ENCODE measurements at places on chromosomes 6 and 20.

DNA sequence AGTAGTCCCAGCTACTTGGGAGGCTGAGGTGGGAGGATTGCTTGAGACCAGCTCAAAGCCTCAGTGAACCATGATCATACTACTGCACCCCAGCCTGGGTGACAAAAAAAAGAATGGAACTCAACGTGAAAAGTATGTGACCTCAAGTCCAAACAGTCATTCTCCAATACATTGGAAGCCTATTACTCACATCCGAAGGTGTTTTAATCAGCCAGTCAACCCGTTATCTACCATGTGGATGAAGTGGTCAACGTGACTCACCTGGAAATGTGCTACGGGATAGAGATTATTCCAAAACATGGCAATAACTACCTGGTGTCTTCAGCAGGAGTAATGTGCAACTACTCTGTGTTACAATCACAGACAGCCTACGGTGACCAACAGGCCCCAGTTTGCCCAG is 85.8 kb upstream of the TOP1 start:
- DNase-seq, result no peak

DNA sequence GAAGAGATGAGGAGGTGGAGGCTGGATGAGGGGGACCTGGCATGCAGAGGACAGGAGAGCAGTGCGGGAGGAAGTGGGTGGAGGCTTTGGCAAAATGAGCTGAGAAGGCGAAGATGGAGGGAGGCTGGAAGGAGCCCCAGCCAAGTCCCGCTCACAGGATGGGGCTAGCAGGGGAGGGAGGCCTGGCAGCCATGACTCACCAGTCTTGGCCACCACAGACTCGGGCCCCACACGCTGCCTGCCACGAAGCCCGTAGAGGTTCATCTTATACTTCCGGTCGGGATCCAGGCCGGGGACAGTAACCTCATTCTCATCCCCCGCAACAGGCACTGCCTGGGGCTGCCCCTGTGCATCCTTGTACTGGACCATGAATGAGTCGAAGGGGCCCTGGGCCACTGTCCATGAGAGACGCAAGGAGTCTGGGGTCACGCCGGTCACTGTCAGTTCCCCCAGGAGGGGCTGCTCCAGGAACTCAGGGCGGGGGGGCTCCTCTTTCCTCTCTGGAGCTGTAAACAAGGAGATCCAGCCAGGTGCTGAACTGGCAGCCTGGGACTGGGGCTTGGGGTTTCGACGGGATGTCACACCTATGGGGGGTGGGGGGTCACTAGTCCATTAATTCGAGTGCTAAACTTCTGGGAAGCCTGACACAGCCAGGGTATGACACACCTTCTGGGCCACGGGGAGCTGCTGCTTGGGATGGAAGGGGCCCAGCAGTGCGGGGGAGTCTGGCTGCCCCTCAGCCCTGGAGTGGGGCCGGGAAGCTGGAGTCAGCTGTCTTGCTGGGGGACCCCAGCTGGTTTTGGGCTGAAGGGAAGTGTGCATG is 27.8 kb downstream of the TNXB start:
- peak; percentile 83 for DNase-seq

GRCh38 chr6:34189806-34190503 is 44.1 kb upstream of the GRM4 start:
- DNase-seq, result peak; percentile 93

GRCh38 chr6:116019428-116019827 is 41.3 kb downstream of the FRK start:
- DNase-seq, result no peak

DNA sequence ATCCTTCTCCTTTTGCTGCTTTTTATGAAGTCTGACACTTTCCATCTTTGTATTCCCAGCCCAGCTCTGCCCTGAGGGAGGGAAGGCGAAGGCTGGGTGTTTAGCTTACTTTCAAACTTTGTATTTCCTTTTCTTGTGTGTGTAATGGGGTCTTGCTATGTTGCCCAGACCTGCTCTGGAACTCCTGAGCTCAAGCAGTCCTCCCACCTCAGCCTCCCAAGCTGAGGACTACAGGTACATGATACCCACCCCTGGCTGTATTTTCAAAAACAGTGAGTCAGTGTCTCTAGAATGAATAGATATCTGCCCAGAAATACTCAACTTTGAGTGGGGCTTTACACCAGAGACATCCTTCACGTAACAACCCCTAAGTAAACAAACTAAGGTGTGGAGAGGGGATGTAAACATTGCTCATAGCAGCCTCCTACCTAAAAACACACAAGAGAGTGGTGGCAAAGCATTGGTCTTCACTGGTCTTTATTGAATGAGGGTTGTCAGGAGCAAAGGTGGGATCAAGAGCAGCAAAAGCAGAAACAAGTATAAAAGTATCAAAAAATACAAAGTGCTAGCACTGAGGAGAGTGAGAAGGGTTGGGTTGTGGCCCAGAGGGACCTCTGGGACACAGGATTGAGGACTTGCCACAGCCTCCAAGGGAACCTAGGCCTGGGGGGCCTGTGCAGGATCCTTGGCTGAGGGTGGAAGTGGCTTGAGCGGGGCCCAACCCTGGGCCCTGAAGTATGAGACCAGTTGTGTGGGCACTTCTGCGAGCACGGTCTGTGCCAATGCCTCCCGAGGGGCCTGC is 10.2 kb downstream of the SPAG4 start:
- no peak for DNase-seq

DNA sequence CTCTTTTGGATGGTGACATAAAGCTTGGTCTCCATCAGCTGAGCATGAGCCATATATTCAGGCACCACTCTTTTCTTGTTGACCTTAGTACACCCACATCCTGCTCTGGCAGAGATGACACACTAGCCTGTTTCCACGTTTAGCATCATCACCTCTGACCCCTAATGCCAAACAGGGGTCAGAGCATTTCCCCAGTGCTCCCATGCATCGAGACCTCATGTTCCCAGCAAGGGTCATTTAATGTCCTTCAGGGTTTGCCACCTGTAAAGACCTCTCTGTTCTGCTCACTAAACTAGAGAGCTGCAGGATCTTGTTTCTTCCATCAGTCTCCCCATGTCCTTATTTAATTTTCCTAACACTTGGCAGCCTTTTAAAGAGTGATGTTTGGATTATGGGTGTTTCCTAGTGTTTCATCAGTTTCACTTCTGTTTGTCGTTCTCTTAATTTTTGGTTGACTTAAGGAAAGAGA is 97.5 kb downstream of the AIG1 start:
- peak; percentile 59 for DNase-seq

- DNase-seq, result no peak
Observed at GRCh38 chr20:24643731-24644626, 174.6 kb downstream of the SYNDIG1 start.

- no peak for DNase-seq
Observed at GRCh38 chr6:167523426-167523825, 198.5 kb downstream of the TTLL2 start.

- peak; percentile 65 for DNase-seq
Observed at GRCh38 chr6:31114970-31115849, 610 bp downstream of the PSORS1C1 start.

GRCh38 chr6:39568896-39569295 is 156.3 kb downstream of the KIF6 start:
- DNase-seq, result no peak

GRCh38 chr6:27517928-27518787 is 45.3 kb upstream of the ZNF184 start:
- DNase-seq, result no peak

DNA sequence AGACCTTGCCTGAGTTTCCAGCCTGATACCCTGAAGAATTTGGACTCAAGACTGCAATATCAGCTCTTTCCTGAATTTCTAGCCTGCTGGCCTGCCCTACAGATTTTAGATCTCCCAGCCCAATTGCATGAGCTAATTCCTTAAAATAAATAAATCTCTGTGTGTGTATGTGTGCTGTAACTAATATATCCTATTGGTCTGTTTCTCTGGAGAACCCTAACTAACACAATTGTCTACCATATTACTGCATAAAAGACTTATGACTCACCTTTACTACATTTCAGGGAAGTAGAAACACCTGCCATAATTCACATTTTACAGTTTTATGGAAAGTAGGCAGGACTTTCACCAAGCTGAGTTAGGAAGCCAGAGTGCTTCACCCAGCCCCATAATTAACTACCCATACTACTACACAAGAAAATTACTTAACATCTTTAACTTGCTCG is 90.7 kb upstream of the BEND6 start:
- no peak for DNase-seq

DNA sequence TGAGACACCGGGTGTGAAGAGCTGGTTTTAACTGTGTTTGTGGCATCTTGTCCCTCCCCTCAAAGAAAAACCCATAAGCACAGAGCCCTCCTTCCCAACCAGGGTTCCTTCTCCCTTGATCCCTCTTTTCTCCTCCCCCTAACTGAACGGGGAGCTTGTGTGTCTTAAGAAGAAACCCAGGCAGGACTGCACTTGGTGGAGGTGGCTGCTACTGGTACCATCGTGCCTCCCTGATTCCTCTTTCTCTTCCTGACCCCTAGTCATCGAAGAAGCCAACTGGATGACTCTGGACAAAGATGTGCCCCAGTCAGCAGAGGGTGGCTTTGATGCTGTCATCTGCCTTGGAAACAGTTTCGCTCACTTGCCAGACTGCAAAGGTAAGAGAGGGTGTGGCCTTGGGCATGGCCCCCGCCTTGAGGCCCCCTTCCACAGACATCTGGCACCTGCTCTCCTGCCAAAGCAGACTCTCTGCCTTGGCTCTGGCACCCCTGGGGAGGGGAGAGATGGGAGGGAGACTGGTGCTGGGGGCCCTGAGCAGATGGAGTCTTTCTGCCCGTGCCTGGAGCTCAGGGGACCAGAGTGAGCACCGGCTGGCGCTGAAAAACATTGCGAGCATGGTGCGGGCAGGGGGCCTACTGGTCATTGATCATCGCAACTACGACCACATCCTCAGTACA is 2.1 kb downstream of the GNMT start:
- no peak for DNase-seq

All from MV-4-11 (cell line).